KG1 (cell line): ENCODE measurements at places on chromosomes 2 and 18.

- no peak for DNase-seq
These were observed 25.5 kb downstream of the ITGA6 start for GRCh38 chr2:172452845-172453244.

DNA sequence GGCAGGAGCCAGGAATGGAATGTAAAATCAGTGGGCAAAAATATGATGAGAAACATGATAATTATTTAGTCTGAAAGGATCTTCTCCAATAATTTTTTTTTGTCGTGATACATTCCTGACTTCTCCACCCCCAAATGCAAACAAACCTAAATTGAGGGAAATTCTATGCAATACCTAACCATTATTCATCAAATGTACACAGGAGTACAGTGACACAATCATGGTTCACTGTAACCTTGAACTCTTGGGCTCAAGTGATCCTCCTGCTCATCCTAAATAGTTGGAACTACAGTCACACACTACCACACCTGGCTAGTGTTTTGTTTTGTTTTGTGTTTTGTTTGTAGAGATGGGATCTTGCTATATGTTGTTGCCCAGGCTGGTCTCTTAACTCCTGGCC lies 46.5 kb downstream of the RAB10 start:
- no peak for DNase-seq

GRCh38 chr2:136000502-136000901 lies 15.1 kb upstream of the DARS1 start:
- no peak for DNase-seq

DNA sequence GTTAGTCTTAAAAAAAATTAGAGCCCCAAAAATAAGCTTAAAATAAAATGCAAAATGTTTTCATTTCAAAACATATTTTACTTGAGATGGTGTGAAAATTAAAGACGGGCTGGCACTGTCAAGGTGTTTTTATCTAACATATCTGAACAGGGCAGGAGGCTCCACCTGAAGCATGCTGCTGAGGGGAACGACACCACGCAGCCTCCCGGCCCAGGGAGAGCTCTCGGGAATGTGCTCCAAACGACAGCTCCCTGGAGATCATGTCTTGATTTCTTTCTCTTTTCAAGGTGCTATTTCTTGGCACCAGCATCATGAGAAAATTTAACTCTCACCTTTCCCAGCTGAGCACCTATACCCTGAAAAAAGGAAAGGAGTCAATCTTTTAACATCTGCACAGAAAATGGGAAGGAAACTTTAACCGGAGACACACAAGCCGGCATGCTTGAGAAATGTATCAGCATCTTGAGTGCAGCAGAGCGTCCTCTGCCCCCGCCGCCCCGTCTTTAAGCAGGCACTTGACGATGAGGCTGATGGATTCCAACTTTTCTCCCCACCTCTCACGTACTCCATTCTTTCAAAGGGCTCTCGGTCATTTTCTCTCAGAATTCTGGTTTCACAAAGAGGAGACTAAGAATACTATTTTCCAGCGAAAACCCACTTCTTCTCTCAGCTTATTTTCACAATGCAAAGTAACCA lies 56.6 kb downstream of the EIPR1 start:
- no peak for DNase-seq

- DNase-seq, result no peak
These were observed 19.8 kb downstream of the RNU2-63P start for GRCh38 chr2:87996570-87996969.

DNA sequence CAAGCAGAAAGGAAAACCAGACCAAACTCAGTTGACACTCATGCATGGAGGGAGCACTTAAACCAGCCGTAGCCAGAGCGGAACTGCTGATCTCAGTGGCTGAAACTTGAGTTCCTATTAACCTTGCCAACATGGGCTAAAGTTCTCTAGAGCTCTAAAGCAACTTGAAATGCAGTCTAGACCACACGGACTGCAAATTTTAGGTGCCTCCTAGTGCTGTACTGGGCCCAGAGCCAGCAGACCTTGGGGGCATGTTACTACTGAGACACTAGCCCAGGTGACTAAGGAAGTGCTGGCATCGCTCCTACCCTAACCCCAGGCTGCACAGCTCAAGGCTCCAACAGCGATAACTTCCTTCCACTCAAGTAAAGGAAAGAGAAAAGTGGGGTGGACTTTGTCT lies 236.5 kb downstream of the AKAIN1 start:
- DNase-seq, result no peak

DNA sequence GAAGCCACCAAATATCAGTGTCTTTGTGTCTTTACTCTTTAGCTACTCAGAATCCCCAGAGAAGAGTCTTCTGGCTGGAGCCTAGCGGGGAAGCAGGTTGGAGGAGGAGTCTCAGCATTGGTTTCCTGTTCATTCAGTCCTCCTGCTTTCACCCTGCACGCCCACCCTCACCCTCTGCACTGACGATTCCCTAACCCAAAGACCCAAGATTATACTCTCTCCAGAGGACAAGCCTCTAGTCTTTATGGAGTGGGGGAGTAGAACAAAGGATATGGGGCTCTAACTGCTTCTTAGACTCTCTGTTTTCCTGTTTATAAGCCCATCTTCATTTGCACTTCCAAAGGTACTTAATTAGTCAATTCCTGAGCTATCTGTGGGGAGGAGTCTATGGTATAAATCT lies 338.8 kb downstream of the AGPS start:
- DNase-seq, result no peak

DNA sequence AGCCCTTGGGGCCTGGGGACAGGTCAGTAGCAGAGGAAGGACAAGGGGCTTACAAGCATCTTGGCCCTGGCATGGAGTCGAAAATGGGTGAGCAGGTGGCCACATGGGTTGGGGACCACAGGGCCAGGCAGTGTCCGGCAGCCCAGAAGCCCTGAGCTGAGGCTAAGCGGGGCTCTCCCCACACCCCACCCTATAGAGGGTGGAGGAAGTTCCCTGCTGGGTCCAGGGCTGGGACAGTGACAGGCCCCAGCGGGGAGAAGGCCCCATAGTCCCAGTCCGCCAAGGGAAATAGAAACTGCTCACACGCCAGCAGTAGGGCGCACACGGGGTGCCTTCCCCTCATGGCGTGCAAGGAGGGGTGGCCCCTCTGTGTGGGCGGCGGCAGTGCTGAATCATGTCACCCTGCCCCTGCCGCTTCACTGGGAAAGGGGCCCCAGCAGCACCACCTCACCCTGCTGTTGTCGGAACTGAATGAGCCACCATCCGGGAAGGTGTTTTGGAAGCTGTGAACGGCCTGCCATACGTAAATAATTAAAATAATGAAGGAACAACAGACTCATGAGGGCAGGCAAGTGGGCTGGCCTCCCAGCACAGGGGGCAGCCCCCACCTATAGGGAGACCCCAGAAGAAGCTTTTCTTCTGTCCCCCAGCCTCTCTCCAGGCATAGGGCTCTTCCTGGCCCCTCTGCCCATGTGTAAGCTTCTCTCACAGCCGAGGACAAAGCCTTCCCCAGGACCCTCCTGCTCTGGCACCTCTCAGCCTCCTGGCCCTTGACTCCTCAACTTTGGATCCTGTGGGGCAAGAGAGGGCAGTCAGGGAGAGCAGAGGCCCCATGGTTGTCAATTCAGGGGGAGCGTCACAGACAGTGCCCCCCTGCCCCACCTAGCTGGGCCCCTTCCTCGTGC lies 12.7 kb upstream of the DUSP2 start:
- DNase-seq, result no peak

- DNase-seq, result no peak
These were observed 30.0 kb downstream of the TGFA start for GRCh38 chr2:70523672-70523995.

- no peak for DNase-seq
These were observed 56.3 kb downstream of the PHLPP1 start for GRCh38 chr18:62771494-62772270.

DNA sequence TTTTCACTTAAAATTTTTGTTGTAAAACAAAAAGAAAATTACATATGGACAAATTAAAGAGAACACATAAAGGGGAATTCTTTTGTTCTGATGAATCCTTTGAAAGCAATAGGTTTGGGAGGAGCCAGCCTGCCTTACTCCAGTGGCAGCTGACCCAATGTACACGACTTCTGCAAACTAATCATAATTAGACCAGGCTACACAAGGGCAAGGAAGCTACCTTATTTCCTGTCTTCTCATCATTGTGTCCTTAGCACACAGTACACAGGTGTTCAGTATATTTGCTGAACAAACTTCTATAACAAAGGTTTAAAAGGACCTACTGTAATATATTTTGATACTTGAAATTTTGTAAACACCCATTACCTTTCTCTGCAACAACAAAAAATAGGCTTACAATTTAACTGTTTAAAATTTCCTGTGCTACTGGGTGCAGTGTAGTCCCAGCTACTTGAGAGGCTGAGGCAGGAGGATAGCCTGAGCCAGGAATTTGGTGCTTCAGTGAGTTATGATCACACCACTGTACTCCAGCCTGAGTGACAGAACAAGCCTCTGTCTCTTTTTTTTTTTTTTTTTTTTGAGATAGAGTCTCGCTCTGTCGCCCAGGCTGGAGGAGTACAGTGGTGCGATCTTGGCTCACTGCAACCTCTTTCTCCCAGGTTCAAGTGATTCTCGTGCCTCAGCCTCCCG lies 18.9 kb downstream of the KCNG3 start:
- no peak for DNase-seq

GRCh38 chr18:23752796-23753195 lies 63.5 kb downstream of the LAMA3 start:
- DNase-seq, result no peak

GRCh38 chr2:86185517-86186212 lies 9.6 kb downstream of the IMMT start:
- no peak for DNase-seq

GRCh38 chr18:49709347-49709690 lies 104.0 kb downstream of the ACAA2 start:
- no peak for DNase-seq
